HT-29 (cell line): ENCODE measurements at places on chromosomes 5 and 9. TPM values are rescaled to one million over a fixed set of nuclear protein-coding genes. Genes with fewer than 3 reads are reported as not detected.
A peak's percentile ranks its signal among the peaks of the same experiment; 100 is the strongest.

The SEMA6A gene
- 0.31 and 0.99 TPM in 2 replicates for total RNA-seq

The IPPK gene
- 16.5 and 20.4 TPM in 2 replicates for total RNA-seq

The TAS2R1 gene
- not detected in 2 replicates for total RNA-seq

The LCN9 gene
- total RNA-seq: not detected in 2 replicates

The CLIC3 gene
- 17.0 and 24.1 TPM in 2 replicates for total RNA-seq

The NXNL2 gene
- not detected in 2 replicates for total RNA-seq

DNA sequence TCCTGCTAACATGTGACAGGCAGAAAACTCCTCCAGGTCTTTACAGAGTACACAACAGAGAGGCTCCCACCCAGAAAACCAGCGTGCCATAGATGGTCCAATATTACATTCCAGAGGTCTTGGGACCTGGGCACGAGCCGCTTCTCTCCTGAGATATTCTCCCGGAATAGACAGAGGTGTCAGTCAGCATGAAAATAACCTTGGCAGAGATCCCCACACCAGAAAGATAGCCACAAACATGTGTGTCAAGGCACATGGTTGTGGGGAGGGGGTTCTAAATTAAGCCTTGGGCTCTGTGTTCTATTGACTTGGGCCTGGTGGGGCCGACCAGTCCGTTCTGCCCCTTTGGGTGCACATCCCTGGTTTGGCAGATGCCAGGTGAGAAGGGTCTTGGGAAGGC, 78.4 kb downstream of the BOD1 start:
- no peak for DNase-seq

DNA sequence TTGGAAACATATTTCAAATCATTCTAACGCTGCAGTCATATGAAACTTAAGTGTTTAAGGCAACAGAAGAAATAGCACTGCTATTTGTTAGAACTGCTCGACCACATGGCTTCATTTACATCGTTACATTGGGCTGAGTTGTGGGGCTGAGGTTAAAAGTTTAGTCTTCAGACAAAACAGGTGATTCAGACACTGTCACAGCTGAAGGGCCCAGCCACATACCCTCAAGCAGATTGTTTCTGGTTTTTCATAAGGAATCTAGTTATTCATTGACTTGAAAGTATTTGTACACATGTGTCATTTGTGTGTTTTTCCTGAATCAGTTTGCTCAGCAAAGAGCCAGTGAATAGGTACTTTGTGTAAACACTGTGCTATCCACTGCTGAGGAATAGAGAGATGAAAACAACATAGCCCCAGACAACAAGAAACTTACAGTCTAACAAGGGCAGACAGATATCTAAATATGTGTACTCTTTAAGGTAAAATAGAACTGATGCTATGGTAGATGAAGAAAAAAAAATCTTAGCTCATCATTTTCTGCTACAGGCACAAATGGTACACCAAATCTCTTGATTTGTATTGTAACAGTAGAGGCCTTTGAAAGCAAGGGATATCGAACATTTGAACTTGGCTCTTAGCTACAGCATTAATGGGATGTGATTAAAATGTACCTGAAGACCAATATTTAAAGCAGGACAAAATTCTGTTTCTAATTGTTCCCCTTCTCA, 357.6 kb upstream of the RPS23 start:
- DNase-seq: peak; percentile 71

- no peak for DNase-seq
Observed at GRCh38 chr9:107174441-107174840, 108.6 kb upstream of the RAD23B start.

- DNase-seq: no peak
Observed at GRCh38 chr9:35000535-35001284, 11.2 kb downstream of the DNAJB5 start.

- DNase-seq: no peak
Observed at GRCh38 chr5:5044247-5044840, 95.8 kb upstream of the ADAMTS16 start.

GRCh38 chr5:4370218-4370617, 769.9 kb upstream of the ADAMTS16 start:
- DNase-seq: no peak

GRCh38 chr9:8429157-8429556, 629.6 kb upstream of the DMAC1 start:
- DNase-seq: no peak

DNA sequence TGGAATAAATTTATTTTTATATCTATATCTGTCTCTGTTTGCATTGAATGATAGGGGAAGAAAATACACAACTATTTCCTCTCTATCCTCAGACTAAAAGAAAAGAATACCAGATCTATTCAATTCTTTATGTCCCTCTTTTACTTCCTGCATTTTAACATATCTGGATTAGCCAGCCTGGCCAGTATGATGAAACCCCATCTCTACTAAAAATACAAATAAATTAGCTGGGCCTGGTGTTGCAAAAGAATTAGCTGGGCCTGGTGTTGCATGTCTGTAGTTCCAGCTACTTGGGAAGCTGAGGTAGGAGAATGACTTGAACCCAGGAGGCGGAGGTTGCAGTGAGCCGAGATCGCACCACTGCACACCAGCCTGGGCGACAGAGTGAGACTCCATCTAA, 182.0 kb downstream of the LURAP1L start:
- DNase-seq: no peak

GRCh38 chr5:104146652-104147051, 584.1 kb upstream of the NUDT12 start:
- DNase-seq: no peak

DNA sequence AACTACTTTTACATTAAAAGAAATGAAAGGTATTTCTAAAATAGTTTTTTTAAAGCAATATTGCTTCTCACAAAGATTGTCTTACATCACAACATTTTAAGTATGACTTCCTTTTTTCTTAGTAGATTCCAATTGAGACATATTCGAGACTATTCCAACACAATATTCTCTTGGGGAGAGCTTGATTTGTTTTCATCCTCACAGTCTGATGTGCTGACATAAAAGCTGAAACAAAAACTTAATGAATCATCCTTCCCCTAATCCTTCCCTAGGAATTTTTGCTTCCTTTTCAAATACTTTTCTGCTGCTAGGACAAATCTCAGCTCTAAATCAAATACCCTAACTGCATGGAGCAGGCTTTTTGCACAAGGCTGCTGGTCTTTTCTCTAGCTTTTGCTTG, 245.8 kb upstream of the MAP3K1 start:
- DNase-seq: peak; percentile 30

GRCh38 chr9:137984520-137985257, 107.1 kb downstream of the CACNA1B start:
- DNase-seq: no peak

GRCh38 chr9:117265253-117265652, 149.6 kb downstream of the ASTN2 start:
- no peak for DNase-seq

GRCh38 chr5:33300209-33300742, 140.5 kb upstream of the TARS1 start:
- no peak for DNase-seq

DNA sequence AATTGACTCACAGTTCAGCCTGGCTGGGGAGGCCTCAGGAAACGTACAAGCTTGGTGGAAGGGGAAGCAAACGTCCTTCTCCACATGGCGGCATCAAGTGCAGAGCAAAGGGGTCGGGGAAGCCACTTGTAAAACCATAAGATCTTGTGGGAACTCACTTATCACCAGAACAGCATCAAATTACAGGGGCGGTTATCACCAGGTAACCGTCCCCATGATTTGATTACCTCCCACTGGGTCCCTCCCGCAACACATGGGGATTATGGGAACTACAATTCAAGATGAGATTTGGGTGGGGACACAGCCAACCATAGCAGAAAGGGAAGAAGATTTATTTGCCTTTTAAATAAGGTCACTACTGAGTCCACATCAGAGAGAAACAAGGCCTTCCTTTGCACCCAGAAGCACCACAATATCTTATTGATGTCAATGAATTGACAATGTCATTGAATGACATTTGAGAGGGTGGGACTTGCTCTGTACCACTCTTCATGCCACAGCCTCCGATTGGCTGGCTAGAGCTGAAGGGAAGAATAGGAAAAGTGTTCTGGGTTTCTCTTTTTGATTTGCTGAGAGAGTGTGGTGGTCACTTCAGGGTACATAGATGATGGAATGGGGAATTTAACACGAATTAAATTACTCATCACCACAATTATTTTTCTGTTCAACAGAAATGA, 11.0 kb downstream of the SKP2 start:
- no peak for DNase-seq

- no peak for DNase-seq
Observed at GRCh38 chr5:119353686-119354366, 2.0 kb upstream of the TNFAIP8 start.

DNA sequence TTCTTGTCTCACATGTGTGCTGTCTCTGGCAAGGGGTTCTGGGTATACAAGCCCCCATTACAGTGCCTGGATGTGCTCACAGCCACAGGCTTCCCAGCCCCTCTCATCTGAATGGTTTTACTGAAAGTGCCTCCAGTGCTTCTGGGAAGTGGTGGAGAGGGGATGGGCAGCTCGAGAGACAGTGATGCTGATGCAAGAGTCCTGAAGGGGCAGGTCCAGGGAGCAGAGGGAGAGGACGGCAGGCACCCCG, 93.5 kb downstream of the PHF2 start:
- DNase-seq: no peak

- DNase-seq: peak; percentile 85
Observed at GRCh38 chr5:121503111-121503840, 348.4 kb upstream of the FTMT start.

DNA sequence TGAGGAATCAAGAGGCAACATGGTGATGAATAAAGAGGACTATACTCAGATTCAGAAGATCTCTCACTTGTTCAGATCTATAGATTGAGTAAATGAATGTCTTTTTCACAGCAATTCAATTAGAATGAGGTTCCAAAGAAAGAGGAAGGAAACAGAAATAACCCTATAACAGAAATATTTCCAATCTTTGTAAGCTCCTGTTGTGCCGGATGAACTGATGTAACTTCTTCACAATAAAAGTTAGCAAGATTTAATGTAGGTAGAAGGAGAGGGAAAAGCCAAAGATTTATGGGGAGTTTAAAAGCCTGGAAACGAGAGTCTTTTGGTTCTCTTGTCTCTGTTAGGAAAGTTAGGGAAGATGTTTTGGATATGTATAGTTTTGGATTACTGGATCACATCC, 92.1 kb downstream of the PBX3 start:
- DNase-seq: no peak

DNA sequence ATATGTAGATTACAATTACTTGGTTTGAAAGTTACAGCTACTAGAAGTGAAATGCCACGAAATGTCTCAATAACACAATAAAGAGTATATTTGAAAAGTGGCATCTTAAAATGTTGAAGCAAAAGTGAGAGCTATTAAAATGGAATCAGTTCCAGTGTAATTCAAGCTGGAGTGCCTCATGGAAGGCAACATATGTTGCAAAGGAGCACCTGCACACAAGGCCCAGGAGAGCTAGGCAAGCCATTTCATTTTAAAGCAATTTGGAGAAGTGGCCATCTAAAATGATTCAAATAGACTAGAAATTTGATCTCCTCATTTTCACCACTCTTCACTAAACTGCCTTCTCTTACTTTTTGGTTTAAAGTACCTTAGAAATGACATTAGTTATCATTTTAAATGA, 167.8 kb downstream of the GABRB2 start:
- DNase-seq: no peak

DNA sequence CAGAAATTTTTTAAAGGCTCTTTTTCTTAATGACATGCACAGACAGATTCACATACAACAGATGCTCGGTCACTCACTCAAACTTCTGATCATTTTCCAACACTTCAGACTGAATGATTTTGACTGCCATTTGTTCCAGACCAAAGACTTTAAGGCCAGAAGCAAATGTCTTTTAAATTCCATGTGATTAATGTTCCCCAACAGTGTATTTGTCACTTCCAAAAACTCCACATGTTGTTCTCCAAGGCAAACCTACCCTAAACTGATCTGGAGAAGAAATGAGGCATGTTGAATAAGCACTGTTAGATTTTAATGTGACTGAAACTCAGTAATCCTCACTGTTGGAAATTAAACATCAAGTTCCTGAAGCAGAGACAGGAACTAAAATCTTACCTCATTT, 366.7 kb downstream of the GABRG2 start:
- DNase-seq: no peak

- DNase-seq: no peak
Observed at GRCh38 chr5:131637694-131638093, 2.7 kb upstream of the RAPGEF6 start.

GRCh38 chr9:34628656-34629490, at the start of gene ARID3C:
Gene ARID3C (minus strand): TSS chr9:34629066. CDS start chr9:34628014, 1,052 bp downstream.
- peak; percentile 42 for DNase-seq

GRCh38 chr5:142295084-142295758, 29.6 kb downstream of the SPRY4 start:
- no peak for DNase-seq

GRCh38 chr5:142637871-142638270, 48.0 kb downstream of the FGF1 start:
- no peak for DNase-seq

GRCh38 chr9:108074900-108075299, 585.3 kb upstream of the KLF4 start:
- DNase-seq: no peak

DNA sequence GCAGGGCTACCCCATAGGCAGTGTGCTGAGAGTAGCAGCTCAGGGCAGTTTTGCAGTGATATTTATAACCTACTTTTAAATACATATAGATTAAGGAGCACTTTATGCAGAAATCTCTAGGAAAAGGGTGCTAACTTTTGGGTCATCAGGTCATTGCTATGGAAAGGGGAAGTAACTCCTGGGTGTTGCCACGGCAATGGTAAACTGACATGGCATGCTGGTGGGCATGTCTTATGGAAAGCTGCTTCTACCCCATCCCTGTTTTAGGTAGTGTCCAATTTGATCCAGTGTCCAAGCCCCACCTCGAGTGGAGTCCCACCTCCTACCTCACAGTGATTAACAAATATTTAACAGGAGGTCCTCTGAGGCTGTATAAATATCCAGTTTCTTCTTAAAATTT, 56.8 kb upstream of the XPA start:
- no peak for DNase-seq

DNA sequence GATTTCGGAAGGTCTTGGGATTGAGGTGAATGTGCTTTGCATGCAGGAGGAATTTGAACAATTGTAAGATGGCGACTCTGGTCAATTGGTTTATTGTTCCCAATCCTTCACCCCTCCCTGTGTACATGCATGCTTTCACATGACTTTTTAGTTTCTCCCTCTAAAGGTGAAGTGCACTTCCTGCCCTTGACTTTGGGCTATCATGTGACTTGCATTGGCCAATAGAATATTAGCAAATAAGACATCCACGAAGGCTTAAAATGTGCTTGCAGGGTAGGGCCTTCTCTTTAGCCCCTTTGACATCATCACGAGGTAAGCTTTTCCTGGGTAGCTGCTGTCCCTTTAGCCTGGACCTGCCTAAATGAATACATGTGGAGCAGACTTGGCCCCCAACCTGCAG, 8.1 kb upstream of the ZBTB43 start:
- DNase-seq: no peak

DNA sequence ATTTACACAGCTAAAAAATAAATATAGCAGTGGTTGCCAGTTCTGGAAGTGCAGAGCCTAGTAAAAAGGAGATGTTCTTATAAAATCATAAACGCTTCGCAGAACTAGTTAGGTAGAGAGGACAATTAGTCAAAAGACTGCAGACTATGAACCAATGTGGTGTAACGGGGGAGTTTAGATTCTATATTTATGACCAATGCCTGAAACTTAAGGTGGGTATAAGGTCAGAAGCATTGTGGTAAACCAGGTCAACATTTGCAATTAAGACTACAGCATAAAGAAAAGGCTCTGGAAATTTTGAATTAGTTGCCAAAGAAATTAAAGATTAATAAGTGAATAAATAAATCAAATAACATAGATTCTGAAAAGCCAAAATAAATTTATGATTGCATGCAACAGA, 370.4 kb downstream of the PRDM9 start:
- no peak for DNase-seq
